Activated CD4-positive, alpha-beta T cell treated with anti-CD3 and anti-CD28 coated beads, Interleukin-2, amount 50 U/mL, for 48 hours (primary cell): ENCODE measurements at places on chromosomes 7 and 10.

GRCh38 chr7:94182066-94182465, 177.9 kb upstream of the BET1 start:
- DNase-seq: no peak

DNA sequence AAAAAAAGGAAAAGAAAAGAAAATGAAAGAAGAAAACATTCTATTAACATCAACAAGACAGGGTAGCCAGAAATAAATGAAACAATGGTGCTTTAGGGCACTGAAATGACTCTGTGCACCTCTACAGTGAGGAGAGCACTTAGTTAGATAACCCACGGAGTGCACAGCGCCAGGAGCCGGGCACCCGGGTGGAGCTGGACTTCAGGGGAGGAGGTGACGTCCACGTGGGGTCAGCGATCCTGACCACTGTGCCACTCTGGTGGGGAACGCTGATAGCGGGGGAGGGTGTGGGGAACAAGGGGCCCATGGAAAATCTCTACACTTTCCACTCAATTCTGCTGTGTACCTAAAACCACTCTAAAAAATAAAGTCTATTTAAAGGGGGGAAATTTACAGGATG, 15.7 kb upstream of the CNPY1 start:
- DNase-seq: no peak

GRCh38 chr7:50285269-50285668, 19.2 kb upstream of the IKZF1 start:
- no peak for DNase-seq

DNA sequence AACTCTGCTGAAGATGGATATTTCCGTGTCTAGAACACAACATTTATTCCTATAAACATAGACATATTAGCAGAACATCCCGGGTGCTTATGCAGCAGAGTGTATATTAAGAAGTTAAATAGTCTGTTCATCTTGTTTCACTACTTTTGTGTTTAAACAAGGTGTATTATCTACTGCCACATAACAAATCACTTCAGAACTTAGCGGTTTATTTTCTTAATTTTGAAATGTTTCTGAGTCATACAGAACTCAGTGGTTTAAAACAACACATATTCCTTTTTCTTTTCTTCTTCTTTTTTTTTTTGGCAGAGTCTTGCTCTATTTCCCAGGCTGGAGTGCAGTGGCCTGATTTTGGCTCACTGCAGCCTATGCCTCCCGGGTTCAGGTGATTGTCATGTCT, 25.8 kb downstream of the DENND10 start:
- DNase-seq: no peak

DNA sequence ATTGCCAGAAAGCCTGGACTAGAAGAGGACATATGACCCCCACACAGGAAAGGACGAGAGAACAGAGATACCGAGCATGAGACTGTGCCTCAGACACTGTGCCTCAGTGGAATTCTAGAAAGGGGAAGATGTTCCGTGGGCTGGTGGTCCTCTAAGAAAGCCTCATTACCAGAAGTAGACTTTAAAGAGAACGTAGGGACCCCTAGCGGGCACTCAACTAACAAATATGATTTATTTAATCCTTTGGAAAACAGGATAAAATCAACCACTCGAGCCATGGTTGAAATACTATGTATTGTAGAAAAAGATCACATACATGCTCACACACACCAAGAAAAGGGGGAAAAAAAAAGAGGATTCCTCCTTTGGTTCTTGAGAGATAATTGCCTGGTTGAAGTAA, 701.2 kb upstream of the SORCS1 start:
- no peak for DNase-seq

GRCh38 chr7:142263598-142264380, 5.9 kb upstream of the PRSS58 start:
- DNase-seq: no peak

GRCh38 chr10:45075216-45075615, 74.5 kb downstream of the ZNF22 start:
- DNase-seq: no peak

DNA sequence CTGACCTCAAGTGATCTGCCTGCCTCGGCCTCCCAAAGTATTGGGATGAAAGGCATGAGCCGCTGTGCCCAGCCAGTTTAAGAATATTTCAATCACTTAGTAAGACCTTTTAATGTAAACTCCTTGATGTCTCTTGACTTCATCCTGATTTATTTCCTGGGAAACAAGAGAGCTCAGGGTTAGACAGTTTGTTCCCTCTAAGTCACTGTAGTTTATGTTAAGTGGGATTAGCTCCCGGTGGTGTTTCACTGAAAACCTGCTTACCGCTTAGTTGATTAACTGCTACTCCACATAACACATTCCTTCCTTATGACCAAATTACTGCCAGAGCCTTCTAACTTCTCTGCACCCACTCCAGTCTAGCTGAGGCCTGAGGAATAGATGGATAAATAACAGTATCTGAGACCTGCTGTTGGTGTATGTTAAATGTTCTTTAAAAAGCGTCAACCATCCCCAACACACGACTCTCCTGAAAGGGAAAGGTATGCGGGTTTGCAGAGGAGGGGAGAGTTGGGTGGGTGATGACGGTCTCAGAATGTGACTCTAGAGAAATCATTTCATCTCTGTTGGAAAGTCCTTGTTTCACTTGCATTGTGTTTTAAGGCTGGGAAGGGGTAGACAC, 48.7 kb downstream of the CREB3L2 start:
- DNase-seq: no peak

DNA sequence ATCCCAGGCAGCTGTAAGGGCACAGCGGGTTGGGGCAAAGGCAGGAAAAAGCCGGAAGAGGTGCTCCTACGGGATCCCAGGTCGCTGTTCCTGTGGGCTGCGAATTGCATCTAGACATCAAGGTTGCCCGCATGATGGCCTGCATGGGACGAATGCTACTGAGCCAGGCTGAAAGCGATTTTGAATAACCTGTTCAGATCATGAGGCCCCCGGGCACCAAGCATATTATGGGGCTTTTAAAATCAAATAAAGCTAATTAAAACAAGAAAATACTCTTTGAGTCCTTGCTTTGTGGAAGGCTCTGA, 37.1 kb downstream of the CAMK2B start:
- DNase-seq: no peak

DNA sequence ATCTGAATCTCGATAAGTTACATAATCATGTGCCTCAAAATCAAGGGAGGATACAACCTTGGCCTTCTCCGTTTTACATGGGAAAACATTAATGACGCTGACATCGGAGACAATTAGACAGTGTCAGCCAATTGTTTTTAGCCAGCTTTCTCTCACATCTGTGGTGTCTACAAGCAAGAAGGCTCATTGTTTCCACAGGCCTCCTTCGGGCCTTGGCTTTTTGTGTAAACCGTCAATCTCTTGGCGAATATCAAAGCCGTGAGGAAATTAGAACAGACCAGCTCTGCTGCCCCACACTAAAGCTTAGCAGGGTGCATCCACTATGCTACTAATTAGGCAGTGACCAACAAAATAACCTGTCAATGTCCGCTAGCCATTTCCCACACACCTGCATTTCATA, 43.2 kb downstream of the VAX1 start:
- DNase-seq: no peak

DNA sequence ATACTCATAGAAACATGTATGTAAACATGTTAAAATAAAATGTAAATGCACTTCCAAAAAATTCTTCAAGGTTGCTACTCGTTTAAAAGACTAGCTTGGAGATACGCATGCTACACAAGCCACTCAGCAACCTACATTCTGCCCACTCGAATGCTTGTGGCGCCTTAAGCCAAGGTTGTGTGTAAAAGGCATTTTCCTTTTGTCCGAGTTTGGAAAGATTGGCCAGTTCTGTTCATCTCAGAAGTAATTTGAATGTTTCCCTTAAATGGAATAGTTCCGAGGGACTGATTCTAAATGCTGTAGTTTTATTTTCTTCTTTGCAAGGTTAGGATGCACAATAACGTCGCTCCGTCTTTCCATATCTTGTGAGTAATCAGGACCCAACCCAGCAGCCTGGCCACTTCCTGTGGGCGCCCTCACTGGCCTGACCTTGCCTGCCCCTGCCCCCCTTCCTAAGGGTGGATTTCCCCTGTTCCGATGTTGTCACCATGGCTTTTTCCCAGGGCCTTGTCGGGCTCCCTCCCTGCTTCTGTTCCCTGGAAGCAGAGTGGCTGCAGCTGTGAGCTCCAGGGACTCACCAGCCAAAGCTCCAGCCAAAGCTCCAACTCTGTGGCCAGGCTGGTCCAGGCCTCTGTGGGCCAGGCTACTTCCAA, 70.6 kb downstream of the PTPRE start:
- DNase-seq: peak; percentile 14

DNA sequence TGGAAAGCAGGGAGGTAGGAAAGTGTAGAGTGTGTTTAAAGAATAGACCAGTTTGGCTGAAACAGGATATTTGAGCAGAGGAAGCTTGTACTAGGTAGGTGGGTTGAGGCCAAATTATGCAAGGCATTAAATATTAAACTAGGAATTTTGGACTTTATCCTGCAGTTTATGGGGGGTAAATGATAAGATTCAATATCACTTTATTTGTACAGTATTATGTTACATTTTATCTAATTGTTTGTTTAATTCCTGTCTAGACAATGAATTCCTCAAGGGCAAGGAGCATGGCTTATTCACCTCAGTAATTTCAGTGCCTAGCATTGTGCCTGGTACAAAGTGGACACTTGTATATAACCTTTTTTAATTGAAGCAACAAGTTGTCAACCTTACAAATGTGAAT, 125.9 kb downstream of the CFTR start:
- no peak for DNase-seq

- no peak for DNase-seq
Observed at GRCh38 chr7:79241288-79242060, 212.0 kb downstream of the MAGI2 start.

GRCh38 chr10:69389827-69390490, 26.8 kb downstream of the TACR2 start:
- no peak for DNase-seq

- no peak for DNase-seq
Observed at GRCh38 chr10:21092683-21093524, 195.8 kb upstream of the NEBL start.

DNA sequence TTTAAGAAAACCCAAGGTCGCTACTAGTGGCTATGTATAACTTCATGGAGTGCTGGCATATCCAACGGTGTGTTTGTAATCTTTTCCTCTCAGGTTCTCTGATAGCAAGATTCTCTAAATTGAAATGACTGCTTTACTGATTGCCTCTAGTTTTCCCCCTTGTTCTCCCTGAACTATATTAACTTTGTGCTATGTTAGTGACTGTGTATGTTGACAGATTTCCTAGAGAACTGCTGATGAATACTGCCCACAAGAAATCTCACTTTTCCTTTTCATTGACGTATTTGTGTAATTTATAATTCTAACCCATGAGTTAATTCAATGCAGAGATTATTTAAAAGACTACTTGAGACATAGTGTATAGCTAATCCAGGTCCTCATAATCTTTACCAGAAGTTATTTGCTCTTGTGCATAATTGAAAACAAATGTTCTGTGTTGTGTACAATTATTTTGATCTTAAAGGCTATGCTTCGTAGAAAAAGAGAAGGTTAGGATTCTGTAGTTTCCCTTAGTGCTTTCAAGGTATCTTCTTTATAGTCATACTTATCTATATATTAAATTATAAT, 70.6 kb upstream of the GLCCI1 start:
- DNase-seq: no peak

- no peak for DNase-seq
Observed at GRCh38 chr10:86756511-86757112, at the start of gene BMPR1A. BMPR1A (plus strand) TSS chr10:86756619; CDS start chr10:86876019, 119,400 bp downstream.

DNA sequence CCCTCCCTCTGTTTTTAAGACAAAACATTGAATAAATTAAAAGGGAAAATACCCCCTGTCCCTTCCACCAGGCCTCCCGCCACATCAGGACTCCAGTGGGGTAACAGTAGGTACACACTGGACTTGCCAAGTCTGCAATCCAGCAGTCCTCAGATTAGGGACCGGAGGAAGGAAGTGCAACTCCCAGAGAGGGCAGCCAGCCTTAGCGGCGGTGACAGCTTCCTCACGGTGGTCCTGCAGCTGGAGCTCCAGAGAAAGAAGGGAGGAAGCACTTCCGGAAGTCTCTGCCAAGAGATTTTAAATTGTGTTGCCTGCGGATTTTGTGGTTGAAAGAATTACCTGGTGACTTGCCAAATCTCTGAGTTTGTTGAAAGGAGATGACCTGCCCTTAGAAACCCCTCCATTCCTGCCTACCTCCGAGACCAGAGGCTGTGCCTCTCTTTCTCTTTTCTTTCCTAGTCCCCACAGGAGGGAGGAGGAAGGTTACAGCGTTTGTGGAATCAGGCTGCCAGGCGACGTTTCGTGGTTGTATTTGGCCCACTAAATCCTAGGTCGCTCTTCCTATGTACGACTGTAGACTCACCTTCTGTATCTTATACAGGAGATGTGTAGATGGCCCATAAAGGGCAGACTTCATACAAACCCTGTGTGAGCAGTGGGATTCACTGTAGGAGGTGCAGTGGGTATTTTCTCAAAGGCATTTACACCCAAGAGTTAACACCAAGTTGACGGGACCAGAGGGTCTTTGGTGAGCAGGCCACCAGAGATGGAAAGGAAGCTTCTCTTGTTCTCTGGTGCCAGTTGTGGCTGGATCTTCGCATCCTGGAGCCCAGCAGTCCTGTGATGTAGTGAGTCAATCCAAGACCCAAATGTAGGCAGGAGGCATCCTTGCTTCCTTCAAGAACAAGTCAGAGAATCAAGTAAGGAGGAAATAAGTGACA, 77.9 kb downstream of the INSIG1 start:
- DNase-seq: no peak

- DNase-seq: no peak
Observed at GRCh38 chr7:147251751-147252325, 1135.2 kb downstream of the CNTNAP2 start.

GRCh38 chr7:142413280-142414000, 155.6 kb upstream of the PRSS58 start:
- no peak for DNase-seq

DNA sequence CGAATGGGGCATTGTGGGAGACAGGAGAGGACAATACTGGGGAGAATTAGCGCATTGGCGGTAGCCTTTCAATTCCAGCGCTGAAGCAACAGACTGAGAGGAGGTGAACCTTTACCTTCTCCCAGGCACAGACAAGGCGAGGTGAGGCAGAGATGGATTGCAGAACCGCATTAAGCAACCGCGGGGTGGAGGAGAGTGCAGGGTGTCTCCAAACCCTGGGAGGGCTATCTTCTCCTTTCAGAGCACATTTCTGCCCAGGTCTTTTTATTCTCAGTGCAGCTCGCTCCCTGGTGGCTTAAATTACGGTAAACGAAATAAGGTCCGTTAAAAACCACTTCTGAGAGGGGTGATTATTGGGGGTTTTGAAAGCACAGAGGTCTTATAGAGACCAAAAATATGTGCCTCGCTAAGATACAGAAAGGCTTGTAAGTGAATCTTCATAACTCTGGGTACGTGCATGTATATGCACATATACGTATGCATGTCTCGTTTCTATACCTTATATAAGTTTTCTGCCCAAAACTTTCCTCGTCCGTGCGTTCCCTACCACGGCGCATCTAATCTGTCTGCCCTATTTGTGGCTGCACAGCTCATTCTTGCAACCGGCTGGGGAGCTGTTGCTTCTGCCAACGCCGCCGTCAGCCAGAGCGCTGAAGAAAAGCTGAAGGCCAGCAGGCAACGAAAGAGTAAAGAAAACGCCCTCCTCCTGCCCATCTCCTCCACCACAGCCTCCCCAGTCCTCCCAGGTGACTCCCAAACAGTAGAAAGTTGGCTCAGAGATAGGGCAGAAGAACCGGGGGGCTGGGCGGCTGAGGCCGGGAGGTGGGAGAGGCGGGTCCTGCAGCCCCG, 895 bp upstream of the ZNF804B start:
- DNase-seq: no peak

GRCh38 chr10:29358010-29358616, 69.2 kb downstream of the LYZL1 start:
- no peak for DNase-seq

GRCh38 chr10:31605861-31606525, 287.0 kb downstream of the ZEB1 start:
- DNase-seq: no peak

- no peak for DNase-seq
Observed at GRCh38 chr7:136018104-136018503, 40.9 kb upstream of the MTPN start.
